Dorsolateral prefrontal cortex (tissue), 122 donors: ENCODE measurements at places on chromosomes 4 and X.

- no peak for DNase-seq
Measured at GRCh38 chrX:31279359-31279758, 207.5 kb upstream of the FTHL17 start.

DNA sequence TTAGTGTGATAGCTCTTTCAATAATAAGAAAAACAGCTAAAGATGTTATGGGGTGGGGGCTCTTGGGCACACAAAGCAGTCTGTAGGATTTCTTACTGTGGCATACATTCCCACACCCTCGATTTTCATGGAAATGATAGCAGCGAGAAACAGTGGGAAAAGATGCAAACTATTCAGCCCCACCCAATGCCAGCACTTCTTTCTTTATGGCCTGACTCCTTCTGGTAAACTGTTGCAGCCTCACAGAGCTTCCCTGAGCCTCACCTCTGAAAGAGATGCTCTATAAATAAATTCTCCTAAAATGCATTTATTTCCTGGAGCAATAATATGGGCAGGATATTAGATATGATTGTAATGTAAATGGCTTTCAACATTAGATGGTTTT lies 910 bp downstream of the ANK2 start:
- no peak for DNase-seq

GRCh38 chrX:28324321-28324721 lies 262.9 kb upstream of the IL1RAPL1 start:
- DNase-seq = no peak

- DNase-seq = no peak
Measured at GRCh38 chrX:4379071-4379470, 665.6 kb upstream of the PRKX start.

GRCh38 chr4:151604238-151604637 lies 156.6 kb downstream of the GATB start:
- no peak for DNase-seq

DNA sequence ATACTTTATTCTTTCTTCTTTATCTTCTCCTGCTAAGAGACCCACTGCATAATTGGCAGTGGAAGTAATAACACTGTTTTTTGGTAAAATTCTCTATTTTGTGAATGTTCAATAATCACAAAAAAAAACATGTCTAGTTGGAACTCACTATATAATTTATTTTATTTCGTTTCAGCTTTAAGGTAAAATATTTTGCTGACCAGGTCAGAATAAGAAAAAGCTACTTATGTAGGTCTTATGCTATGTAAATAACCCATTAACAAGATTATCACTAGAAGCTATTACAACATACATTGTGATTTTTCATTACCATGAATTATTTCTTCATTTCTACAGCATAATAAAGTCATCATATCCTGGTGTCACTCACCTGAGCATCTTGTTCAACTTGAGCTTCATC lies 19.3 kb downstream of the ANXA5 start:
- no peak for DNase-seq

- DNase-seq = no peak
Measured at GRCh38 chr4:81106150-81106549, 75.6 kb downstream of the BMP3 start.

- no peak for DNase-seq
Measured at GRCh38 chr4:169070071-169070894, 60.2 kb upstream of the CBR4 start.

DNA sequence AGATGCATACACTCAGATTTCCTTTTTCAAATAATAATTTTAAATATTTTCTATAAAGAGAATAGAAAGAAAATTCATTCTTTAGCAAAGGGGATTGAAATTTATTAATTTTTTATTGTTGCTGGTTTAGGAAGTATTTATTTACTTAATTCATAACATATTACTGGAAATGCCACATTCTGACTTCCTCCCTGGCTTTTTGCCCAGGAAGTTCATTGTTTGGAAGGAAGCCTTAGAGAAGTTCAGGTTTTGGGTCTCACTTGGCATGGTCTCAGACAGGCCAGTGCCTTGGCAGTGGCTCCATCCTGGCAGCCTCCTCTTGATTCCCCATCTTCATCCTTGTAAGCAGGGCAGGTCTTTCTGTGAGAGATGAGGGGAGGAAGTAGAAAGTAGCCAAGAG lies 50.5 kb downstream of the IL15 start:
- DNase-seq = no peak

- DNase-seq = no peak
Measured at GRCh38 chr4:123216946-123217345, 179.6 kb upstream of the SPRY1 start.

GRCh38 chr4:6263526-6264224 lies 6.0 kb upstream of the WFS1 start:
- no peak for DNase-seq

- no peak for DNase-seq
Measured at GRCh38 chr4:142312391-142312790, 533.7 kb downstream of the INPP4B start.

DNA sequence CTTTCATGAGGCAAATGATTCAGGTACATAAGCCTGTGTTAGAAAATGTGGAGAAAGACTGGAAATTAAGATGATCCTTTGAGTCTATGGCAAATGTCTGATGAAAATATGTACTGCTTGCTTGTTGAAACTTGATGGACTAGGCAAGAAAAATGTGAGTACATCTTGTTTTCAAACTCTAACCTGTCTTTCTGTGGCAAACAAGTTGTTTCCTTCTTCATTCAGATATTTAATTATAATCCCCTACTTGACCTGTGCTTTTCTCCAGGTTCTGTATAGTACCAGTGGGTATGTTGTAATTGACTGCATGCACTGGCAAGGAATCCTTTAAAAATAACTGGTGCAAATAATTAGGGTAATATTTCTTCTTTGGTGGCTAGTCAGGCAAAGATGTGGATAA lies 136.7 kb downstream of the ARHGAP24 start:
- DNase-seq = no peak

GRCh38 chr4:7182616-7183015 lies 9.7 kb upstream of the SORCS2 start:
- DNase-seq = no peak

- no peak for DNase-seq
Measured at GRCh38 chr4:152618971-152619370, 60.8 kb downstream of the TMEM154 start.

GRCh38 chrX:134725103-134725690 lies 66.9 kb upstream of the PLAC1 start:
- no peak for DNase-seq

GRCh38 chr4:144589512-144589911 lies 56.4 kb upstream of the HHIP start:
- no peak for DNase-seq

- DNase-seq = no peak
Measured at GRCh38 chrX:22739276-22739675, 260.5 kb upstream of the DDX53 start.

DNA sequence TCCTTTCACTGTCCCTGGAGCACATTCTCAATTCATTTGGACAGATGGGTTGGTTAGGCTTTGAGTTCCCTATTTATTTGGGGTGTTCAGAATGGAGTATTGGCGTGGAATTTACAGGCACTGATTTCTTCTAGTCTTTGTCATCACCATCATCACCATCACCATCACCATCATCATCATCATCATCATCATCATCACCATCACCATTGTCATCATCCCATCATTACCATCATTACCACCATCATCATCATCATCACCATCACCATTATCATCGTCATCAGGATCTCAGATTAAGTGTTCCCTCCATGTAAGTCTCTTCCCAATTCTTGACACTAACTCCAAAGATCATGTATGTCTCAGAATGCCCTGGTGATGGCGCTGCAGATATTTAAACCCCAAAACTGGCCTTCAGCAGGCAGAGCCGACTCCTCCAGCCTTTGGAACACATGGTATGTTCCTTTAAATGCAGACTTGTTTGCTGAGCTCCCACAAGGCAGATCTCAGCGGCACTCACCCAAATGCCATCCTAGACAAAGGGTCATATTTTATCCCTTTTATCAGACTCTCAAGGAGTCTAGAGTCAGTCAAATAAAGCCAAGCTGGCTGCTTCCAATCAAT lies 19.8 kb upstream of the FAM9A start:
- no peak for DNase-seq

GRCh38 chrX:39855748-39856129 lies 242.0 kb downstream of the BCOR start:
- no peak for DNase-seq

- DNase-seq = no peak
Measured at GRCh38 chr4:22720091-22720490, 27.4 kb downstream of the GBA3 start.
